NCI-H2081 treated with DMSO at 0.1 percent for 48 hours (cell line): ENCODE measurements at places on chromosomes 3 and 15.

- no peak for DNase-seq
Observed at GRCh38 chr15:82942691-82943090, 9.8 kb downstream of the HOMER2 start.

- DNase-seq: no peak
Observed at GRCh38 chr3:192038726-192039125, 577.8 kb downstream of the PYDC2 start.

GRCh38 chr3:46615976-46616375 is 3.7 kb downstream of the FAM240A start:
- DNase-seq: no peak

DNA sequence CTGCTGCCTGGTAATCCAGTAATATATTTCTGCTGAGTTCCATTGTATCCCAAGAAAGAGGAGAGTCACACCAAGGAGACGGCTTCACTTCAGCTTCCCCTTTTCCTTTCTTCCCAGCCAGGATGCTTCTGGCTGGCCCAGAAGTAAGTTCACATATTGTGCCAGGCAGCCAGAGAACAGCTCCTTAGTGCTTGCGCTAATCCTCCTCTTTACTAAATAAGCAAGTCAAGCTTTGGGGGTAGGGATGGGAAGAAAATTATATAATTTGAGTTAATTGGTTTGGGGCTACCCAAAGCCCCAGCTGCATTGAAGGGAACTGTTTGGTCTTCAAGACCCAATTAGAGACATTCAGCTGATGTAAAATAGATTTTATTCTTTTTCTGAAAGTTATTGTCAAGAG is 218.8 kb upstream of the HES1 start:
- no peak for DNase-seq

GRCh38 chr3:104561324-104561723 is 805.4 kb upstream of the ALCAM start:
- DNase-seq: no peak

DNA sequence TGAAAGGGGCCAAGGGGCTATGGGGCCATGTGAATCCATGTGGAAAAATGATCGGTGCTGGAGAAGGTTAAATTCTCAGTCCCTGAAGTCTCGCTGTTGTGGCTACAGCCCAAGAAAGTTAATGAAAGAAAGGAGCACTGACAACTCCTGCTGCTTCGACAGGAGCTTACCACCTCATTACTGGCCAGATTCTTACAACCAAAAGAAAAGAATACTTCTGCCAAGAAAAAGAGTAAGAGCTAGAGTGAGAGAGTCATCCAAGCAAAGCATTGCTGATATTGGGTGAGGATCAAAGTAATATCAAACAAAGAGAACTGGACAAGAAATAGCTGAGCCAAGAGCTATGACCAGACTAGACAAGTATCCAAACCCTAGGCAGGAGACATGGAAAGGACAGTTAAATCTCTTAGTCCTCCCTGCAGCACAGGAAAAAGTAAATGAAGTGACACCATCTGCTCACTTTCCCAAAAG is 348.4 kb upstream of the PLSCR5 start:
- DNase-seq: no peak

GRCh38 chr3:79847928-79848327 is 80.1 kb upstream of the ROBO1 start:
- DNase-seq: no peak

DNA sequence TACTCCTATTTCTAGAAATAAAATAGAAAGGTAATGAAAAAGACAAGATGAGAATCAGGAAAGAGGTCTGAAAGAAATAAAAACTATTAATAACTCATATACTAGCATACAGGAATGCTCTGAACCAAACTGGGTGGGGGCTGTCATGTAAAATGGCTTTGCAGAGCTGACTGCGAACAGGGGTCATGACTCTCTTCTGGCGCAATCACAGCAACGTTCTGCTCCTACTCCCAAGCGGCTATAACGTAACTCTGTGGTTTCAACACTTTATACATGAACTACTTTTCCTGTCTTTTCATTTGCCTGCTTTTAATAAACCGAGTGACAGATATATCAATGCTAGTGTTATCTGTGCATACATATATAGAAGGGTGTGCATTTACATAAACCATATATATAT is 116.7 kb downstream of the DLG1 start:
- no peak for DNase-seq

DNA sequence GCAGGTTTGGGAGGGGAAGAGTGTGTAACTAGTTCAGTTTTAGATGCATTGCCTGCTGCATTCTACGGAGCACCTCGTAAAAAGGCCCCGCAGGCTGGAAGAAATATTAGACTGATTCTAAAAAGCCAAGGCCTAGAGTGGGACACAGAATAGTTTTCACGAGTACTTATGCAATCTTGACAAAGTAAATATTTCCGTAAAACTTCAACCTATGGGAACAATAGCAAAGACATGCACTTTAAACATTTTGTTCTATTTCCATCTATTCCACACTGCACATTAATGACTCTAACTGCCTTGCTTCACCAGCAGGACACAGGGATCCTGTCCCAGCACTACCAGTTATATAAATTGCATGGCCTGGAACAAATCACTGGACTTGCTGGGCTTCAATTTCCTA is 260.0 kb downstream of the FOXP1 start:
- DNase-seq: no peak

GRCh38 chr3:43843386-43843785 is 152.6 kb downstream of the ABHD5 start:
- no peak for DNase-seq

DNA sequence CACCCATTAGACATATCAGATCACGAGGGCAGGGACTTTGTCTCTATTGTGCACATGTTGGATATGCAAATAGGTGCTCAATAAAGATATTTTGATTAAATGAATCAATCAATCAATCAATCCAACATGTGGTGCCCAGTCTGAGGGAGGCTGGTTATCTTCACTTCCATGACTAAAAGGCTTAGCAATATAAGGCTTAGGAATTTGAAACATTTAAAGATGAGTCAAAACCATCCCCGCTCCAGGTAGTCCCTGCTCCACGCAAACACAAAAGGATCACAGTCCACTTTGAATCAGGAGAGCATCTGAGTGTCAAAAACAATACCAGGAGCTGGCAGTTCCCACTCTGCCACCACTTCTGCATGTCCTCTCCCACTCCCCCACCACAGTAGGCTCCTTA is 25.8 kb upstream of the PRICKLE2 start:
- no peak for DNase-seq

DNA sequence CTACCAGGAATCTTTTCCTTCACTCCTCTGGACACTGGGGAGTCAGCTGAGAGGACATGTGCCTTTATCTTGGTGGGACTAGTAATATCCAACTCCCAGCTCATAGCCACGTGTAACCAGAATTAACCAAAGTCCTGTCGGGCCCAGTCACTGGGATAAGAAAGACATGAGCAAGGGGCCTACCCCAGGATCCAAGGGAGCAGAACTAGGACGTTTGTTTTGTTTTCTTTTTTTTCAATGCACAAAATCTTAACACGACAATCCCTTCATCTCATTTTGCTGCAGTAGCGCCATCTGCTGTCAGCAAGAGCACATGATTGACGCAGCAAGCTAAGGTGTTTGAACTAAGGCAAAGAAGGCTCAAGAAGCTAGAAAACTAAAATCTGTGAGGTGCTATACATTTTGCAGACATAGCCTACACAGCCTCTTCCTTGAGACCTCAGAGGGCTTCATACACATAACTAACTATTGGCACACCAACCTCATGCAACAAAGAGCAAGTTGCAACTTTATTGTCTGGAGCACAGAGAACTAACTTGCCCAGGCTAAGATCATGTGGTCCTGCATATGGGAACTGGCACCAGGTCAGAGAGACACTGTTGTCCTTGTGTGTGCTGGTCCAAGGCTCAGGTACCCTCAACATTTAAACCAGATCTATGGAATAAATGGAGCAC is 43.6 kb downstream of the RLBP1 start:
- DNase-seq: no peak

GRCh38 chr3:53804697-53805462 is 41.3 kb downstream of the CHDH start:
- DNase-seq: no peak

DNA sequence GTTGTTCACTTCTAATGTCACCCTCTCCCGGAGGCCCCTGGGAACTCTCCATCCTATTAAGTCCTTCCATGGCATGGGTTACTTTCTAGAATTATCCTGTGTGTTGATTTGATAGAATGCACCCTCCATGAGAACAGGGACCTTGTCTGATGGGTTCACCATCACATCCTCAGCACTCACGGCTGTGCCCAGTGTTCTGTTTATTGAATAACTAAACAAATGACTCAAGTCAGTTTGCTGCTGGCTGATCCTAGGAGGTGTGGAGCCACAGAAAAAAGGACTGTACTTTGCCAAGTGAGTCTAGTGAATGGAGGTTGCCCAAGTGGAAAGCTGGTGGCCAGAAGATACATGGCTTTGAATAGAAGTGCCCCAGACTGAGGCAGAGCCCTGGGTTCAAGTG is 48.5 kb upstream of the RAB6B start:
- DNase-seq: no peak

DNA sequence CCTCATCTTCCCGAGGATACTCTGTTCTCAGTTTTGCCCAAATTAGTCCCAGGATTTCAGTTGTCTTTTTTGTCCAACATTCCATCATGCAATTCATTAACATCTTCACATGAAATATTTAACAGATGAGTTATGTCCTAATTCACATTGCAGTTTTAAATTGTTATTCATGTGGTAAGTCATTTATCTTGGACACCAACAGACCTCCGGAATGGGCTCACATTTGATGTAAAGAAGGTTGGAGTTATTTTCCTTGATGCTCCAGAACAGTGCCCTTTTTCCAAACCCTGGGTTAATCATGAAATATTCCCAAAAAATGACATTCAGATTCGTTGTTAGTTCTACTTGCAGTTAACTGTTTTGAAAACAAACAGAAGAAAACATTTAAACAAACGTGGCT is 32.8 kb upstream of the LRTM1 start:
- DNase-seq: no peak

DNA sequence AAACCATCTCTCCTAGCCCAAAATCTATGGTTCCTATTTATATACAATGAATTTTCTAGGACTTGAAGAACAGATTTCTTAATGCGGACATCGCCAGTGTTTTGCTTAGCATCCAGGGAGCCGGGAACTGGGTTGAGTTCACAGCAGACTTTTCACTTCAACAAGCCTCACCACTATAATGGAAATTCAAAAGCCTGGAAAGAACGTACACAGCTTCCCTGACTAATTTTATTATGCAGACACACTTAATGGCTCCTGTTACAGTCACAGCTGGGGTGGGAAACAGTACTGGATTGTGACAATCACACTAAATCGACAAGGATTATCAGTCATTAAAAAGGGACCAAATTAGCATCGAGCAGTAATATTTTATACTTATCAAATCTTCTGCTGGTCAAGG is 129.2 kb upstream of the BNIP2 start:
- DNase-seq: no peak

DNA sequence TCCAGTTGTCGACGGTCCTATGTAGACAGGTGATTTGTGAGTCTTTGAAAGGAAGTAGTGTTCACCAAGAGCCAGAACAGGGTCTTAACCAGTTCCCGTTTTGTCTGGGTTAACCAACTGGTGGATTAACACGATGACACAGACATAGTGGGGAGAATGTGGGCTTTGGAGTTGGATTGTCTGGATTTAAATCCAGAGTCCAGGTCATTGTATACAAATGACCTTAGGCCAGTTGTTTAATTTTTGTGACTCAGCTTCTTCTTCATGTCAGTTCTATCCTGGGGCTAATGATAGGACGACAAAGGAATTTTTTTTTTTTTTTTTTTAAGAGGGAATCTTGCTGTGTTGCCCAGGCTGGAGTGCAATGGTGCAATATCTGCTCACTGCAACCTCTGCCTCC is 126.7 kb downstream of the LPP start:
- DNase-seq: no peak

GRCh38 chr3:167323572-167323971 is 56.5 kb downstream of the ZBBX start:
- no peak for DNase-seq

- no peak for DNase-seq
Observed at GRCh38 chr3:57141719-57142410, 23.3 kb downstream of the IL17RD start.

- no peak for DNase-seq
Observed at GRCh38 chr3:116161575-116162525, 283.4 kb downstream of the LSAMP start.

DNA sequence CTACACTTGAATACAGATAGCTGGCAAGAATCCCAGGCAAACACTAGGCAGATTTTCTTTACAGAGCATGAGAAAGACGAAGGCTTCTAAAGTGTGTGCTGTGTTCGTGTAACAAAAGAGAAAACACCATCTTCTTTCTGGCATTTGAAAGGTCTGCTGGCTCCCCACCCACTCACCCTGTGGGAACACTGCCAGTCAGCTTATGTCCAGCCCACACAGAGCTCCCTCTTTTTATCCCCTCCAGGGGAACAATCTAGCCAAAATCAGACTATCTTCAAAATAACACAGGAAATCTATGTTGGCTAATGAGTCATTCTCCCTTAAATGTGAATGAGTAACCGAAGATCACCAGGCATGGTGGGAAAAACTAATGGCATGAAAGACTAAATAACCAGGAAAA is 45.6 kb upstream of the PAQR5 start:
- no peak for DNase-seq

DNA sequence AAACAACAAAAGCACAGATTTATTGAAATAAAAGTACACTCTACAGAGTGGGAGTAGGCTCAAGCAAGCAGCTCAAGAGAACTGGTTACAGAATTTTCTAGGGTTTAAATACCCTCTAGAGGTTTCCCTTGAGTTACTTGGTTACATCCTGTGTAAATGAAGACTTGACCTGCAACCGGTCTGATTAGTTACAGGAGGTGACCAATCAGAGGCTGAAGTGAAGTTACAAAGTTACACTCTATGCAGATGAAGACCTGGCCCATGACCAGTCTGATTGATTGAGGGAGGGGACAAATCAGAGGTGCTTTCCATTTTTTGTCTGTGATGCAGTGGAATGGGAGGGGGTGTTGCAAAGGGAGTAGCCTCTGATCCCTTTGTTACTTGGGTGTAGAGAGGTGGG is 723.4 kb downstream of the ZPLD1 start:
- no peak for DNase-seq

DNA sequence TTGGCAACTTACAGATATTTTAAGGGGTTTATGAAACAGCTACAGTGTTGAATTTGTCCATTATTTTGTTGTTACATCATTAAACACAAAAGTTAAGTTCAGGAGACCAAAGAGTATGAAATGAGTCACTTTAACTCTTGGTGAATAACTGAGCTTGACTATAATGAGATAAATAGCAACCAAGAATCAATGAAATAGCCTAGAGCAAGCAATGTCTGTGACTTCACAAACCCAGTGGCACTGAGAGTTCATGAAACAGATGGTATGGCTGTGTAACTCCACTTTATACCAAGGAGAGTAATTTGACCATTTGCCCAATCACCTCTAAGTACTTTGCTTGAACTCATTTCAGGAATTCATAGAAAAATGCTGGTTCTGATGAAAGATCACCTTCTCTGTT is 169.6 kb upstream of the GADL1 start:
- no peak for DNase-seq
